ENCODE measurements at places on chromosomes 5 and 9. TPM values are rescaled to one million over a fixed set of nuclear protein-coding genes. Genes with fewer than 3 reads are reported as not detected.

The FOXD4L6 gene
- total RNA-seq, result not detected

GRCh38 chr9:125889476-125890419 lies 142.6 kb downstream of the PBX3 start:
- H3K4me1 ChIP-seq, result no peaks in the 10 kb centered on the region
- no peak overlapping the region for H3K27ac ChIP-seq
- peak; percentile 12 for DNase-seq
- no peaks in the 10 kb centered on the region for H3K36me3 ChIP-seq
- peak overlapping the region; percentile 25 for H3K4me3 ChIP-seq
- H3K27me3 ChIP-seq, result no peaks in the 10 kb centered on the region

The GABRA1 gene
- not detected for total RNA-seq

GRCh38 chr9:114396558-114397218 lies 8.9 kb upstream of the AKNA start:
- H3K4me1 ChIP-seq, result peaks cover 35% of the 10 kb centered on the region
- no peaks in the 10 kb centered on the region for H3K36me3 ChIP-seq
- no peaks in the 10 kb centered on the region for H3K27me3 ChIP-seq
- peak overlapping the region; percentile 66 for H3K27ac ChIP-seq
- no peak overlapping the region for H3K4me3 ChIP-seq

DNA sequence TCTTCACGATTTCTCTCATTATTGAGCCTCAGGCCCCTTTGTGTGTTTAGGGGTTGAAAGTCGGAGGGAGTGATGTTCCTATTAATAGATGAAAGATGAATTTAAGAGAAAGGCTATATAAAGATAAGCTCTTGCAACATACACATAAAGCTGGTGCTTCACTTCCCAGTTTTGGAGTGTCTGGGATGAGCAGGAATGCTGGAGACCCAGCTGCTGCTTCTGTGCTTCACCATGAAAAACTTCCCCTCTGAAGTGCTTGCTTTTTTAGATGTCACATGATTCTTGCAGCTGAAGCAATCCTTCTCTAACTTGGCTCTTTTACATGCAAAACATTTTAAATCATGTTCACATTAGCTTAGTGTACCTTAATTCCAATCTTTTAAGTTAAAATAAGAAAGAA lies 19.7 kb upstream of the SNCAIP start:
- H3K36me3 ChIP-seq, result no peaks in the 10 kb centered on the region
- no peak overlapping the region for H3K27ac ChIP-seq
- H3K4me1 ChIP-seq, result no peaks in the 10 kb centered on the region
- no peak for DNase-seq
- H3K4me3 ChIP-seq, result no peak overlapping the region

DNA sequence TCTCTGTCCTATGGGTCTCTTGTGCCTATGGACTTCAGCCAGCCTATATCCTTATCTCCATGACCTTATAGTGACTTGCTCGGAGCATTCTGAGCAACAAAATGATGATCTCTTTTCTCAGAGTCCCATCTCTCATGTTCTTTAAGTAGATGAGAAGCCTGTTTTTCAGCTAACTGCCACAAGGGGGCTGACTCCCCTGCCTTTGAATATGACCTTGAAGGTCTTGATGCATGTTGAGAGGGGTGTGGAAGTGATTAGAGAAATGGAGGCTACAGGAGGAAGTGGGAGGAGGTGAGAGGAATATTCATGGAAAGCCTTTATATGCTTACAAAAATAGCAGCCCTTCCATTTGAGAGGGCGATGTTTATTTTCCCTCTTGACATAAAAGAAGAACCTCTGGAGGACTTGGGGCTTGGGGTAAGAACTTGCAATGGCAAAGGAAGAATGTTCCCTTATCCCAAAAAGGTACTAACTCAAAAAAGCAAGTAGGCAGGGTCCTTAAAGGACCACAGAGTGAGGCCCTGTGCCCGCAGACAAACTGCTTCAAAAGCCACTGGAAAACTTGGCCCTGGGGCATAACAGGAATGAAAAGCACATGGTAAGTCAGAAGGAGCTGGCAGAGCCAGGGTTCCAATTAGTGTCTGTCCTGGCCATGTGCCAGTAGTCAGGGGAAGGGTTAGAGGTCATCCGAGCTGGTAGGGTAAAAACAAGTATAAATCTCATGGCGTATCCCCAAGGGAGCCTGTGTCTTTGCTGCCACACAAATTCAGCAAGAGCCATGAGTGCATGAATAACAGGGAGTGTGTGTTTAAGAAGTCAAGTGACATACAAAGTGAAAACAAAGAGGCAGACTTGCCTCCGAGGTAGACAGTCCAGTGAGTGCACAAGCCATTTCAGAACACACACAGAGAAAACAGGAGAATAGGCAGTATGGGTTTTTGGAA lies 39.1 kb downstream of the FGD3 start:
- H3K27ac ChIP-seq, result peak overlapping the region; percentile 90
- peaks cover 9% of the 10 kb centered on the region for H3K4me1 ChIP-seq
- no peak overlapping the region for H3K4me3 ChIP-seq

The CXCL14 gene
- 57.0 TPM for total RNA-seq
